ENCODE measurements at places on chromosomes 1 and 21.
A peak's percentile ranks its signal among the peaks of the same experiment; 100 is the strongest.

DNA sequence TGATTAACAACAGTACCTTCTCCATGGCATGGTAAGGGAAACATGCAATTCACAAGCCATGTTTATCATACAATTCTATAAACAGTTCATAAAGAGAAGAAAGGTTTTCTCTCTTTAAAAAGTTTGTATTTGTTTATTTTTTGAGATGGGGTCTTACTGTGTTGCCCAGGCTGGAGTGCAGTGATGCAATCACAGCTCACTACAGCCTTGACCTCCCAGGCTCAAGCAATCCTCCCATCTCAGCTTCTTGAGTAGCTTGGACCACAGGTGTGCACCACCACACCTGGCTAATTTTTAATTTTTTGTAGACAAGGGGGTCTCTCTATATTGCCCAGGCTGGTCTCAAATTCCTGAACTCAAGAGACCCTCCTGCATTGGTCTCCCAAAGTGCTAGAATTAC is 28.0 kb downstream of the SLC37A1 start:
- no peak for DNase-seq

DNA sequence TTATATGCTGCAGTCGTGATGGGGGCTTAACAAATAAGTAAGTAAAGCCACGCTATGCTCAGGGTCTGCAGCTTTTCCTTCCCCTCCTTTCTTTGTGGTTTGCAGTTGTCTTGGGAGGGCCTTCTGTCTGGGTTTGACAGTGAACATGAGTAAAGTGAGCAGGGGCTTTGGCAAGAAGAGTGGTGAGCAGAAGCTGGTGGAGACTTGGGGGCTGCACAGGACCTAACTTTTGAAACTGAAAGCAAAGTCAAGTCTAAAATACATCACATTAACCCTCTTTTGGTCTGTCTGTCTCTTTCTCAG is 368.6 kb upstream of the VAMP3 start:
- no peak for DNase-seq

DNA sequence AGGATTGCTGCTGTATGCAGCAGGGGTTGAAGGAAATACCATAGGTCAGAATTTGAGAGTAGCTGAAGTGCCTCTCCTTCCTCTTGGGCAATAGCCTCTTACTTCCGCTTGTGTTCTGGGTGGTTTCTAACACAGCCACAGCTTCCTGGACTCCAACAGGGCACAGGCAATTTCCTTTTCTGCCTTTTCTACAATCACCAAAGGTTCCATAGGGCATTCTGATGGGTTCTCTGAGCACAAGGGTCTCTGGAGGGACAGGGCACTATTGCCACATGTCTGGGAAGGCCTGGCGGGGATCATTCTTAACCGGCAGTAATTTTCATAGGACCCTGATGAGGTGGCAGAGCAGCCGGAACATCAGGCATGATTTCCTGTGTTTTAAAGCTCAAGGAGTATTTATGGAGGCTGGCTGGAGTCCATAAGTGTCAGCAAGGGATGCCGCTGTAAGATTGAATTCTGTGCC is 5.5 kb upstream of the AGTRAP start:
- DNase-seq, result peak; percentile 48

GRCh38 chr1:200248541-200248940 is 161.3 kb downstream of the ZNF281 start:
- DNase-seq, result no peak

DNA sequence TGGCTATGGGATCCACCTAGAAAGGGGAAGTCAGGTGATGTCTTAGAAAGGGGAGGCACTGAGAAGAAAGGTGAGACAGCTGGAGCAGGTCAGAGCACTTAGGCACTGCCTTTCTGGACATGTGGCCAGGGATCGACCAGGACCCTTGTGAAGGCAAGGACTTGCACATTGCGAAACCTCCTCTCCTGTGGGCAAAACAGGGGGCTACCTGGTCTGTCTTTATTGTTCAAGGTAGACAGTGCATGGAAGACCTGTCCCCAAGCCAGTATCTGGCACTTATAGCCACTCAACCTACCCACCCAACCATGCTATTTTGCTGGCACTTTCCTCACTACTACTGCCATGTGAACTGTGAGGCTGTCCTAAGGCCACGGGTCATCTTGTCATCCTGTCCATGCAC is 67.2 kb downstream of the NAV1 start:
- DNase-seq, result no peak

- DNase-seq, result peak; percentile 88
Observed at GRCh38 chr1:23122023-23122748, 46.5 kb downstream of the LUZP1 start.

DNA sequence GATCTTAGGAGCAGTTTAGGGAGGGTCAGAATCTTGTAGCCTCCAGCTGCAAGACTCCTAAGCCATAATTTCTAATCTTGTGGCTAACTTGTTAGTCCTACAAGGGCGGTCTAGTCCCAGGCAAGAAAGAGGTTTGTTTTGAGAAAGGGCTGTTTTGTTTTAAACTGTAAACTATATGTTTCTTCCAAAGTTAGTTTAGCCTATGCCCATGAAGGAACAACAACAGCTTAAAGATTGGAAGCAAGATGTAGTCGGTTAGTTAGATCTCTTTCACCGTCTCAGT is 62.0 kb downstream of the SLC16A1 start:
- no peak for DNase-seq

- DNase-seq, result no peak
Observed at GRCh38 chr1:201905234-201905890, 16.7 kb downstream of the SHISA4 start.

DNA sequence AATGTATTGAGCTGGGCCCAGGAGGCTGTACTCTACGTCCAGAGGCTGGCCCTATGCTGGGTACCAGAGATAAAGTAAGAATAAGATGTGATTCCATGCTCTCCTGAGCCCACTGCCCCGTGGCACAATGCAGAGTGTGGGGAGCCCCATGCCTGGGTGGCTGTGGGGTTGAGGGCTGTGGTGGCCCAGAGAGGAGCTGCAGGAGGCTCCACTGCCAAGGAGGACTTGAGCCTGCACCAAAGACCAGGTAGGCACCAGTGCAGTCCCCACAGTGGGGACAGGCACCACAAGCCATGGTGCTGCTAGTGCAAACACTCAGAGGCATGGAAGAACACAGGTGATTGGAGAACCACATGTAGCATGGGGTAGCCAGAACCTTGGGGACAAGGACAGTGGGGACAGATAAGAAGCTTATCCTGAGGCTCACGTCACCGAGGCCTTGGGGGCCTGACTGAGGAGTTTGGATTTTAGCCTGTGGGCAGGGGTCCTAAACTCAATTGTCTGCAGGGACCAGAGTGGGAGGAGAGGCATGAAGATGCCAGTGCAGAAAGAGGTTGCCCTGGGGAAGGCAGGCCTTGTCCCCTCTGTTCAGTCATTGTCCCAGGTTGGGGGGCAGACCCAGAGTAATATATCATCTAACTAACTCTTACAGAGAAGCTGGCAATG is 21.9 kb upstream of the EPS8L3 start:
- no peak for DNase-seq

DNA sequence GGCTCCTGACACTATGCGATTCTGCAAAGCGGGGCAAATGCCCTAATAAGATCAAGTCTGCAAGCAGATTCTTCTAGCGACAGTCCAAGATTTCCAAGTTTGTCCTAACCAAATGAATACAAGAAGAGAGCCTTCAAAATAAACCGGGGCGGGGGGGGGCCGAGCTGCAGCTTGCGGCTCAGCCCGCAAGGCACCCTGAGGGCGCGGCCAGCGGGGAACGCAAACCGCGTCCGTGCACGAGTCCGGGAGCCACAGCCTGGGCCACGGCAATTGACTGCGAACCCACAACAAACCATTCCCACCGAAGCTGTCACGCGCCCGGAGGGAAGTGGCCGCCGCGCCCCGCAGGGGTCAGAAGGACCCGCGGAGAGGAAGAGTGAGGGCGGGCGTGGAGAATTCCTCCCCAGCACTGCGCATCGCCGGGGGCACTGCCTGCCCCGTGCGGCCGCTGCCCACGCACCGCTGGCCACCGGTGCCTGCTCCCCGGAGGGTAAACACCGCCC is 687 bp downstream of the TGFBR3 start:
- no peak for DNase-seq

DNA sequence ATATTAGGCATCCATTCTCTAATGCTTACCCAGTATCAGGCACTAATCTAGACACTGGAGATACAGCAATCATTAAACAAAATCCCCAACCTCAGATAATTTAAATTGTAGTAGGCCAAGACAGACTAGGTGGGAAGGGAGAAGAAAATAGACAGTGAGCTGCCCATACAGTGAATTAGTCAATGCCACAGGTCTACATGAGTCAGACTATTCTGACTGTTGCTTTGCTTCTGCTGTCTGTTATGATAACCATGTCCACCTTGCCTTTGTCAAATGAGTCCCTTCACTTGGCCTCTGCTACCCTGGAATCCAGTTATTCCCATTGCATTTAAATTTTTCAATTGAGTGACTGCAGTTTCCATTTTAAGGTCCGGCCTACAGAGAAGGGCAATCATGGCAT is 59.5 kb downstream of the PIK3R3 start:
- DNase-seq, result no peak

- DNase-seq, result peak; percentile 99
Observed at GRCh38 chr1:165768513-165769394, at the start of gene TMCO1. TMCO1 (minus strand) TSS chr1:165768868; CDS start chr1:165768751, 117 bp downstream.

- no peak for DNase-seq
Observed at GRCh38 chr1:221812905-221813597, 71.2 kb upstream of the DUSP10 start.

Data from fibroblast of villous mesenchyme (primary cell).